ENCODE measurements at places on chromosomes 5 and 9.

GRCh38 chr9:88724331-88724730 is 189.4 kb downstream of the NXNL2 start:
- DNase-seq: no peak

DNA sequence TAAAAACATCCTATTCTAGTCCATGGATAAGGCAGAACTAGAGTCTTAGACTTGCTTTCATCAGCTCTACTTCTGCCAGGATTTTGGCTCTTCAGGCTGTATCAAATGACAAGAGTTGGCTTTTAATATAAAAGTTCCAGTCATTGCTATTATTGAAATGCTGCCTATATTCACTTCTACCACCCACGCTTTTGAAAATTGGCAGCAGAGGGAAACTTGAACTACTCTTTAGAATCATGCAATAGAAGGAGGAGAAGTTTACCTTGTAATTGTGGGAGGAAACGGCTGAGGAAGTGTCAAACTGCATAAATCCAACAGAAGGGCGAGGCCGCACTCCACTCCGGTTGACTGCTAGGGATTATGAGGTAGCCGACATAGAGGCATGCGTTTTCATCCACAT is 122.6 kb upstream of the BASP1 start:
- no peak for DNase-seq

GRCh38 chr9:93009337-93010015 is 49.0 kb upstream of the SUSD3 start:
- DNase-seq: no peak

DNA sequence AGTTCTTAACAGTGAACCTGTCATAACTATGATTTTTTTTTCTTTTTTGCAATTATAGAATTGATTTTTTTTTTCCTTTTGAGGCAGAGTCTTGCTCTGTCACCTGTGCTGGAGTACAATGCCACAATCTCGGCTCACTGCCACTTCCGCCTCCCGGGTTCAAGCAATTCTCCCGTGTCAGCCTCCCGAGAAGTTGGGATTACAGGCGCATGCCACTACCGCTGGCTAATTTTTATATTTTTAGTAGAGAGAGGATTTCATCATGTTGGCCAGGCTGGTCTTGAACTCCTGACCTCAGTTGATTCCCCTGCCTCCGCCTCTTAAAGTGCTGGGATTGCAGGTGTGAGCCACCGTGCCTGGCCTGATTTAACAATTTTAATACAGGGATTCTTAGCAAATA is 21.4 kb downstream of the UGCG start:
- DNase-seq: no peak

- DNase-seq: no peak
These were observed 28.3 kb upstream of the NDFIP1 start for GRCh38 chr5:142080248-142080647.

DNA sequence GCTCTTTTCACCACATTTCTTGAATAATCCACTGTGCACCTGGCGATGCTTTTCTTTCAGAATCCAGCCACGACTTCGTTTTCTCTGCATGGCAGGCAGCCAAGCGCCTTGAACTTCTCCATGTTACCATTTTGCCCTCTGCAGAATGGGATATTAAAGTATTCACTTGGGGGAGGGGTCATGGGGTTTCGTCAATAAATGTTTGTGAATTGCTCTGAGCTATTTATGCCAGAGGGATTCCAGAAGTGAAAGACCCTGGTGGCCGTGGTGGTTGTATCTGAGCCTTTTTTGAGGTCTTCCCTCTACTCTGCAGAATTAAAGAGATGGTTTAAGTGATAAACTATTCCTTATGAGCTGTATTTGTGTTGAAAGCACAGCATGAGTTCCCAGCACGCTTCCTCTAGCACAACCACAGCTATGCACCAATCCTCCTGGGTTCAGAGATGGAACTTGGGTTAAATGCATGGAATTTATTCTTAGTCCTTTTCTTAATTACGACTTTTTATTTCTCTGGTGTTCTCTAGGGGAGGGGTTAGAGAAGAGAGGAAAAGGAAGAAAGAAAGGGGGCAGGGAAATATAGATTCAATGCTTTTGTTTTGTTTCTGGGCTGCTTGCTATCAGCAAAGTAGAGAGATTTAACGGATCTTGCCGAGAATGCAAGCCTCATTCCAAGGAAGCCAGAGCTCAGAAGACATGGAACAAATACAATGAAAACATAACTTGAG is 478.2 kb upstream of the TNC start:
- peak; percentile 63 for DNase-seq

GRCh38 chr5:115920171-115920725 is 42.0 kb upstream of the LVRN start:
- no peak for DNase-seq

- DNase-seq: no peak
These were observed 215.7 kb downstream of the SEMA6A start for GRCh38 chr5:116358911-116359418.

DNA sequence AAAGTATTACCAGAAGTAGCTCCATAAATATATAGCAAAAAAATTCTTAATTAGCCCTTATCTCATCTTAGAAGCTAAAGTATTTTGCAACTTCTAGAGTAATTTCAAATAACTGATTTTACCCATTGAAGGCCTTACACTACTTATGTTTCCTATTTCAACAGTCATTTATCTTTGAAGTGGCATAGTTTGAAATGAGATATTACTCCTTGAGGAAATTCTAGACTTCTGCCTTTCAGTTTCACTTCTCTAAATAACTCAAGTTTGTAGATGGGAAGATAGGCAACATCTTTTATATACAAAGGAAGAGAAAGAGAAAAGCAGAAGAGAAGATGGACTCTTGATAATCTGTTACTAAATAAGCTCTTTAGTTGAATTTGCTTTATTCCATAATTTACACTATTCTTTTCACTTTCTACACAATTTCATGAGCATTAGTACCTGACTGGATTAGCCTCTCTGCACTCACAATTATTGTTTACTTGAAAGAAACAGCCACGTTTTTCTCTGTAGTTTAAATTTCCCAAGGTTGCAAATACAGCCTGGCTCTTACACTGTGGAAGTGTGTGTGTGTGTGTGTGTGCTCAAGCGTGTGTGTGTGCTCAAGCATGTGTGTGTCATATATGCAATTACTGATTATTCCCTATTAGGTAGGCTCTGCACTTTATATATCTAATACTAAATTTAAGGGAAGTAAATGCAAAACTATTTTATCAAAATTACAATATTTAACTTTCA is 60.6 kb upstream of the EMB start:
- DNase-seq: no peak

DNA sequence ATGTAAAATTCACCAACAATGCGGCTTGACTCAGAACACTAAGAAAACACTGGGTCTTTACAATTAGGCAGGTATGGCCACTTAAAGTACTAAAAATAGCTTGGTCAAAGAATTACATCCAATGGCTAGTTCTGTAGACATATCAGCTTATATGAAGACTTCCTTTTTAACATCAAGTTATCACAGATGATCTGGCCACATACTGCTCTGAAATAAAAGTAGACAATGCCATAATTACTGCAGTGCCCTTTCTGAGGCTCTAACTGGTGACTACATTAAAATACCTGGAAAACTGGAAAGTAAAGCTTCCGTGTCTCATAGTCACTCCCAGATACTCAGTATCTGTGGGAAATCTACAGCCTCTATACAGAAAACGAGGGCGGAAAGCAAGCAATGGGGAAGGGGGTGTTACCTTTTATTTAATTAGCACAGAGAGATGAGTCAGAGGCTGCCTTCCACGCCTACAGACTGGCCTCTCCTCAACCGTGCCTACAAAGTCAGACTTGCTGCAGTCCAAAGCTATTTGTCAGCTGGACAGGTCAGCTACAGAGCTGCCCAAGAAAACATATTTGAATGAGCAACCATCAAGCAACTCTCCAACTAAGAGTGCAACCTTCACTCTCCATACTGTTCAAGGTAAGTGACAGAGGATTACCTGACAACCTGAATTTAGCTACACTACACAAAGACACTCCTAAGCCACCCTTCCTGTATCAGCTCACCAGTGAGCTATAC is 8.7 kb downstream of the SERINC5 start:
- no peak for DNase-seq

- no peak for DNase-seq
These were observed 55.2 kb upstream of the PDE8B start for GRCh38 chr5:77155179-77155785.

GRCh38 chr5:31334061-31334860 is 140.8 kb downstream of the CDH6 start:
- DNase-seq: no peak

GRCh38 chr9:131203431-131204218 is 72.7 kb downstream of the FAM78A start:
- no peak for DNase-seq

DNA sequence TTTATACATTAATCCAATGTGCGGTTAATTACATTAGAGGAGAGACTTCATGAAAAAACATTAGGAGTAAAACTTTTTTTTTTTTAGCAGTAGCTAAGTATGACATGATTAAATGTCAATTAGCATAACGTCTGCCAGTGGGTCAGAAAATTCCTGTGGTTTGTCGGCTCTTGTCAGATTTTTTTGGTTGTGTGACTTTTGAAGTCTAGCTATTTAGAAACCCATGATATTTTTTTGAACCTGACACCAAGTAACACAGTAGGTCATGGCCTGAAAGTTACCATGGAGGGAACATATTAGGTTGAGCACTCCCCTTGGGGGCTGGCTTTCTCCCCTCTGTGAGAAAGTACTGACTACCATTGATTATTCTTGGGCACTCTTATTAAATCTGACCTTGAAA is 84.8 kb upstream of the ALDH1A1 start:
- no peak for DNase-seq

DNA sequence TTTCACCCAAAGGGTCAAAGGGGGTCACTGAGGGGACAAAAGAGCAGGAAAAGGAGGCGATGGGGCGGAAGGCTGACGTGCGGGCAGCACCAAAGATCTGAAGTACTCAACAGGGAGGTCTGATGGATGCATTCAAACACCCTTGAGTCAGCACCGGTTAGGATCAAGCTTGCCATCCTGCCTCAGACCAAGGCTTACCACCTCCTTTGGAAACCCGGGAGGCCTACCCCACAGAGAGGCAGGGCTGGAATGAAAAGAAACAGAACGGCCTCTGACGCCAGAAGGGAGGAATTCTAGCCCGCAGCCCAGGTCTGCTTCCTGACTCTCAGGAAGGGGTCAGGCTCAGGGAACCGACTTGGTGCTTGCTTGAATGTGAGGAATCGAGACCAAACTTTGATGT is 125.6 kb downstream of the PAPPA start:
- no peak for DNase-seq

DNA sequence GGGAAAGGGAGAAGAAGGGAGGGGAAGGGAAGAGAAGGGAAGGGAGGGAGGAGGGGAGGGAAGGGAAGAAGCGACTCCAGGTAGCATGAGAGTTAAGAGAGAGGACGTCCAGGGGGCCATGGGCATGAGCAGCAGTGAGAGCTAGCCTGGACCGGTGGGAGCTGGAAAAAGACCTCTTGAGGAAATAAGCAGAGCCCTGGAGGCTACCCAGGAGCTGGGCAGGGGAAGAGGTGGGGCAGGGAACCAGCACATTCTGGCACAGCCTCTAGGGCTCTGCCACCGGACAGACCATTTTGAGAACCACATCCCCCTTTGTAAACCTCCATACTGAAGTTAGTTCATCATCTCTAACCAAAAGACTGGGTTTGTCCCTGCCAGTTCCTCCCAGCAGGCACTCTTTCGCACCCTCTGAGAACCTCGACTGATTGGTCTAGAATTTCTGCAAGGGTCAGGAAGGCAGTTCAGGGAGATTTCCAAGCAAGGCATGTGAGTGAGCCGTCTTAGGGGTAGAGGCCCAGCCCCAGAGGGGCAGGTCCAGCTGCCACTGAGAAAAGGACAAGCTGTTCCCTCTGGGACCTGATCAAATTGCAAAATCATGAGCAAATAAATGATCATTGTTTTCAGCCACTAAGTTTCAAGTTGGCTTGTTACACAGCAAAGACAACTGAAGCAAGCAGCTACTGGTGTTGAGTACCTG is 11.6 kb downstream of the NAIF1 start:
- DNase-seq: no peak

DNA sequence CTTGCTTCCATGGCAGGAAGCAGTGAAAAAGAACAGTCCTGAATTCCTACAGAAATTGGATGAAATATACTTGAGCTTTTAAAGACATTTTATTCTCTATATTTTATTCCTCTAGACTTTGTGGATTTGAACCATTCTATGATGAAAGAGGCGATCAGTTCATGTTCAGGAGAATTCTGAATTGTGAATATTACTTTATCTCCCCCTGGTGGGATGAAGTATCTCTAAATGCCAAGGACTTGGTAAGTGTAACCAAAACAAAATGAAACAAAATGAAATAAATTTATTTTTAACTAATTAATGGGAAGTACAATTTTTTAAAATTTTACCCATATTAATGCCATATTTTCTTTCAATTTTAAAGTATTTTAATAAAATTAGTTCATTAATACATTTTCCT is 34.1 kb downstream of the STARD4 start:
- DNase-seq: no peak

GRCh38 chr5:30287890-30288289 is 905.6 kb upstream of the CDH6 start:
- DNase-seq: no peak

- peak; percentile 48 for DNase-seq
These were observed 10.6 kb downstream of the C1QTNF2 start for GRCh38 chr5:160359816-160360215.
